ENCODE measurements at places on chromosomes 6 and 20. TPM values are rescaled to one million over a fixed set of nuclear protein-coding genes. Genes with fewer than 3 reads are reported as not detected.

CCN6 gene
- total RNA-seq: not detected

PI3 gene
- not detected for total RNA-seq

FERMT1 gene
- total RNA-seq: 3.7 TPM

EYA4 gene
- total RNA-seq: not detected

PDE10A gene
- total RNA-seq: 2.4 TPM

SLC22A3 gene
- total RNA-seq: 7.4 TPM

CCN5 gene
- total RNA-seq: 2.1 TPM

UBE2V1 gene
- 80.1 TPM for total RNA-seq

MTFR2 gene
- 0.17 TPM for total RNA-seq

All from pericardium fibroblast (primary cell).